ENCODE measurements at places on chromosomes 3 and 15. TPM values are rescaled to one million over a fixed set of nuclear protein-coding genes. Genes with fewer than 3 reads are reported as not detected.

PAQR9 gene
- not detected for polyA plus RNA-seq

TFRC gene
- 46.2 TPM for polyA plus RNA-seq

GRCh38 chr15:26318689-26319088 is 454.2 kb downstream of the GABRB3 start:
- H3K27me3 ChIP-seq: no peaks in the 10 kb centered on the region
- no peak for DNase-seq
- H3K27ac ChIP-seq: no peak overlapping the region
- H3K4me3 ChIP-seq: no peak overlapping the region
- H3K36me3 ChIP-seq: no peaks in the 10 kb centered on the region

- no peaks in the 10 kb centered on the region for H3K36me3 ChIP-seq
- H3K4me1 ChIP-seq: no peaks in the 10 kb centered on the region
- no peak overlapping the region for H3K4me3 ChIP-seq
- no peaks in the 10 kb centered on the region for H3K27me3 ChIP-seq
- no peak overlapping the region for H3K27ac ChIP-seq
These were observed 52.4 kb upstream of the MRPS22 start for GRCh38 chr3:139291276-139292051.

DNA sequence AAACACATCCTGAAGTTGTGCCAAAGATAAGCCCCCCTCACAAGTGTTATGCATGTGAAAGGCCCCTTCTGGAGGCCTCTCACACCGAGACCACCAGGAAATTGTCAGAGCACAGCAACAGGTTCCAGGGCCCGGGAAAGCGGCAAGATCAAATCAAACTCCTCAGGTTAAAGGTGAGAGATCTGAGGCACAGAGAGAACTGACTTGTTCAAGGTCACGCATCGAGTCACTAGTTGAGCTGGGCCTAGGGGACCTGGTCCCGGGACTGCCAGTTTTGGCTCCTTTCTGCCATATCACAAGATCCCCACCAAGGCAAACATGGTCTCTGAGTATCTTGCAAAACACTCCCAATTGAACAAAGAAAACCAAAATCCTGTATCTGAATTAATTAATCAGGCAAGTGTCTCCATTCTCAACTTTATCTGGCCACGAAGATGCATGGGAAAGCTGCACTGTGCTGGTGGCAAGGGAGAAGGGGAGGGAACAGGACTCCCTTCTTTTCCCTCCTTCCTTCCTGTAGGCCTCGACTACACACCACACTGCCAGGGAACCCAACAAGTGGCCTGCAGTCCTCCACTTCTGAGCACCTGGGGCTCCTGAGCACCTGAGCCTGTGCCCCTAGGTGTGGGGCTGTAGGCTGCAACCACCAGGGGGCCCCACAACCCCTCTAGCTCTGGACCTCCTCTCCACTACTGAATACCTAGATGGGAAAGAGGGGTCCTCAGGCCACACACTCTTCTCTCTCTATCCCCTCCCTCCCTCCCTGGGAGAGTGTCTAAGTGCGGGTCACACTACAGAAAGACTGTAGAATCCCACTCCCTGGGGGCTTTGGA is 37.3 kb downstream of the ANP32A start:
- no peak for DNase-seq
- no peaks in the 10 kb centered on the region for H3K36me3 ChIP-seq
- no peaks in the 10 kb centered on the region for H3K27me3 ChIP-seq
- peaks cover 65% of the 10 kb centered on the region for H3K4me1 ChIP-seq
- no peak overlapping the region for H3K27ac ChIP-seq

GRCh38 chr3:157046520-157046919 is 113.4 kb downstream of the CCNL1 start:
- no peak overlapping the region for H3K4me3 ChIP-seq
- no peaks in the 10 kb centered on the region for H3K4me1 ChIP-seq
- no peak overlapping the region for H3K27ac ChIP-seq
- H3K36me3 ChIP-seq: no peaks in the 10 kb centered on the region
- no peaks in the 10 kb centered on the region for H3K27me3 ChIP-seq

GRCh38 chr3:134655706-134656105 is 4.9 kb upstream of the KY start:
- no peak for DNase-seq
- H3K4me1 ChIP-seq: peaks cover 11% of the 10 kb centered on the region
- no peak overlapping the region for H3K4me3 ChIP-seq
- H3K36me3 ChIP-seq: no peaks in the 10 kb centered on the region

RARRES1 gene
- polyA plus RNA-seq: 40.3 TPM

DNA sequence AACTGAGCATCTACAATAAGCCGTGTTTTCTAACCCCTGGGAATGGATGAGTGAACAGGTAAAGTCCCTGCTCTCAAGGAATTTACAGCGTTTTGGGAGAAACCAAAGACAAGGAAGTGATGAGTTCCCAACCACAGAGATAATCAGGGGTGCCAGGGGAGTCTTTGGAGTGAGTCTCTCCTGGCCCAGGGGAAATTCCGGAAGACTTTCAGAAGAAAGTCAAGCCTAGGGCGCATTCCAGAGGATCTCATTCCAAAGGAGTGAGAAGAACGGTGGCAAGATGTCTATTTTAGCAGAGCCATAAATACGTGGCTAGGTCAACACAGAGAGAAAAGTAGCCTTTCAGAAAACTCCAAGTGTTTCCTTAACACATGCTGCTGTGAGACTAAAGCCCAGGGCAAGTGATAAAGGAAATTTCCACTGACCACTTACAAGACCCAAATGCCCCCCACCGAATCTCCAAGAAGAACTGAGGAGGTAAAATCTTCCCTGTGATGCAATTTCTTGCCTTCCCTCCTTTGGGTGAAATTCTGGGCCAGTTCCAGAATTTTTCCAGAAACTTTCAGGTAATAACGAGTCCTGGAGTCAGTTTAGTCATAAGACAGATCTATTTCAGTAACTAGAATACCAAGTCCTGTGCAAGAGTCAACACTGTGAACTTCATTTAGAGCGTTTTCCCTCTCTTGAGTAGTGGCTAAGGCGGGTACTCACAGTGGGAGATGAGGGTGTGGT is 437.4 kb downstream of the NR2F2 start:
- no peaks in the 10 kb centered on the region for H3K27me3 ChIP-seq
- no peak overlapping the region for H3K27ac ChIP-seq
- DNase-seq: no peak

FAM81A gene
- polyA plus RNA-seq: 3.1 TPM

DNA sequence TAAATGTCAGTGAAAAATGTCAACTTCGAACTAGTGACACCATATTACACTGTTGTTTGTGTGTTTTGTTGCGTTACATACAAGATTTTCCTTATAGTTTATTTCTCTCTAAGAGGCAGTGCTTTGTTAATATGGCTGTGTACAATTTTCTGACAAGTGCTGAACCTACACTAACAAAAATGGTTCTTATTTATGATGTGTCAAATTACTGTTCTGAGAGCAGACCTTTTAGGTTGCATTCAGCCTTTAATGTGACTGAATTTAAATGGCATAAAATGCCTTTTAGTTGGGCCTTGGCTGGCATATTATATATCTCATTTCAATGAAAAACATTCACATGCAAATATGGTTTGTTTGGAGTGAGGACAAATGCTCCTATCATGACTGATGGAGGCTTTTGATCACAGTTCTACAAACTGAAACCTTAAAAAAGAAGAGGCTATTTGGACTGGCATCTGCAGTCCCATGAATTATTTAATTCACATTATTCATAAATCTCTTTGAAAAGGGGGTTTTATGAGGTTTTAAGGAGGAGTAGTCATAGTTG is 750.6 kb downstream of the CADM2 start:
- no peaks in the 10 kb centered on the region for H3K4me1 ChIP-seq
- H3K27me3 ChIP-seq: no peaks in the 10 kb centered on the region
- no peak for DNase-seq
- H3K4me3 ChIP-seq: no peak overlapping the region
- no peak overlapping the region for H3K27ac ChIP-seq
- no peaks in the 10 kb centered on the region for H3K36me3 ChIP-seq

- no peaks in the 10 kb centered on the region for H3K27me3 ChIP-seq
- H3K4me3 ChIP-seq: no peak overlapping the region
- no peak overlapping the region for H3K27ac ChIP-seq
- H3K36me3 ChIP-seq: no peaks in the 10 kb centered on the region
These were observed 93.6 kb upstream of the NMNAT3 start for GRCh38 chr3:139771331-139771730.

GP5 gene
- polyA plus RNA-seq: 1.00 TPM

DNA sequence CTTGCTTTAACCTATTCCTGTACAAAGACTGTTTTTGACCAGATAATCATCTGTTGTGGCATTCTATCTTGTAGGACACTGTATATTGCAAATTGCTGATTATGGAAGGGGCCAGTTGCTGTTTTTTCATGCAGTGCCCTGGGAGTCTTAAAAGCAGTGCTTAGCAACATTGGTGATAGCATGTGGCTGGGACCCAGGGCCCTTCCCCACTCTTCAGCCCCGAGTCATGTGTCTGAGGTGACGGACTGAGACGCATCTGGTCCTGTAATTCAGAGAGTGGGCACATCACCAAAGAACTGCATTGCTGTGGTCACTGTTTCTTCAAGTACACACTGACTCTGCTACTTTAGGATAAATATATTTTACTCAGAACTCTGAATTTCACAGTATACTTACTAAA is 63.4 kb downstream of the SNRK start:
- H3K4me3 ChIP-seq: no peak overlapping the region
- no peak overlapping the region for H3K27ac ChIP-seq
- peaks cover 72% of the 10 kb centered on the region for H3K36me3 ChIP-seq
- no peaks in the 10 kb centered on the region for H3K4me1 ChIP-seq
- DNase-seq: no peak

DNA sequence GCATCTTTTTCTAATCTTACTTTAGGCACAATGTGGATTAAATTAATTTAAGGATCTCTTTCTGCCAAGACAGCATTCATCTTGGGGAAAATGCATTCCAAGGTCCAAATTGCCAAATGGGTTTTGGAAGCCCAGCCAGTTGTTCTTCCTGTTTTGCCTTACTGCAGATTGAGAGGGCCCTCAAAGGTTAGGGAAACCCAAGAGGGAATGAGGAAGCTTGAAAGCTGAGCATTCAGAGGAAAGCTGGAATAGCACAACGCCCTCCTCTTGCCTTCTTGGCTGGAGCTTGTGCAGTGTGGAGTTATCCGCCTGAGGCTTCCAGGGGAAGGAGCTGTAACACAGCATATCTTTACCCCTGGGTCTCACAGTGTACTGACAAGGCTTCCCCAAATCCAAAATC is 18.2 kb upstream of the SACM1L start:
- no peak overlapping the region for H3K4me3 ChIP-seq
- peaks cover 61% of the 10 kb centered on the region for H3K4me1 ChIP-seq
- no peaks in the 10 kb centered on the region for H3K27me3 ChIP-seq
- peaks cover 73% of the 10 kb centered on the region for H3K36me3 ChIP-seq

- no peak overlapping the region for H3K27ac ChIP-seq
- no peaks in the 10 kb centered on the region for H3K36me3 ChIP-seq
- H3K4me3 ChIP-seq: no peak overlapping the region
- no peaks in the 10 kb centered on the region for H3K27me3 ChIP-seq
- DNase-seq: no peak
- peaks cover 9% of the 10 kb centered on the region for H3K4me1 ChIP-seq
These were observed 116.9 kb downstream of the B3GALNT1 start for GRCh38 chr3:160987982-160988964.

DNA sequence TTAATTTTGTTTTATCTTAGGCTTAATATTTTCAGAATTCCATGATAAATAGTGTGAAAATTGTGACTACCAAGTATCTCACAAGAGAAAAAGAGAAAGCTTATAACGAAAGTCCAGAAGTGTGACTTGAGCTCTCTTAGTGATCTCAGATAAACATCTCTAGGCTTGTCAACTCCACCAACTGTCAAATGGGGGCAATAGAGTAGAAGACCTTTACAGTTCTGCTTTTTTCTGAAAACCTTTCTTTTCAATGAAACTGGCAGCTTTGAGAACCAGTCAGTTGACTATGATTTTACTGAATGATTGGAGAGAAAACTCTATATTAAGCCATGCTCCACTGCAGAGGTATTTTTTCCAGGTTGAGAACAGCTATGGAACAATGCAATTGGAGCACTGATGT is 119.2 kb upstream of the TP63 start:
- H3K36me3 ChIP-seq: no peaks in the 10 kb centered on the region
- no peak overlapping the region for H3K4me3 ChIP-seq
- no peak overlapping the region for H3K27ac ChIP-seq
- no peaks in the 10 kb centered on the region for H3K27me3 ChIP-seq
- no peak for DNase-seq
- H3K4me1 ChIP-seq: no peaks in the 10 kb centered on the region

- H3K4me1 ChIP-seq: peaks cover 4% of the 10 kb centered on the region
- H3K27me3 ChIP-seq: no peaks in the 10 kb centered on the region
- DNase-seq: no peak
- peak overlapping the region; percentile 19 for H3K27ac ChIP-seq
- no peaks in the 10 kb centered on the region for H3K36me3 ChIP-seq
These were observed 88.3 kb upstream of the COL8A1 start for GRCh38 chr3:99549957-99550603.

DNA sequence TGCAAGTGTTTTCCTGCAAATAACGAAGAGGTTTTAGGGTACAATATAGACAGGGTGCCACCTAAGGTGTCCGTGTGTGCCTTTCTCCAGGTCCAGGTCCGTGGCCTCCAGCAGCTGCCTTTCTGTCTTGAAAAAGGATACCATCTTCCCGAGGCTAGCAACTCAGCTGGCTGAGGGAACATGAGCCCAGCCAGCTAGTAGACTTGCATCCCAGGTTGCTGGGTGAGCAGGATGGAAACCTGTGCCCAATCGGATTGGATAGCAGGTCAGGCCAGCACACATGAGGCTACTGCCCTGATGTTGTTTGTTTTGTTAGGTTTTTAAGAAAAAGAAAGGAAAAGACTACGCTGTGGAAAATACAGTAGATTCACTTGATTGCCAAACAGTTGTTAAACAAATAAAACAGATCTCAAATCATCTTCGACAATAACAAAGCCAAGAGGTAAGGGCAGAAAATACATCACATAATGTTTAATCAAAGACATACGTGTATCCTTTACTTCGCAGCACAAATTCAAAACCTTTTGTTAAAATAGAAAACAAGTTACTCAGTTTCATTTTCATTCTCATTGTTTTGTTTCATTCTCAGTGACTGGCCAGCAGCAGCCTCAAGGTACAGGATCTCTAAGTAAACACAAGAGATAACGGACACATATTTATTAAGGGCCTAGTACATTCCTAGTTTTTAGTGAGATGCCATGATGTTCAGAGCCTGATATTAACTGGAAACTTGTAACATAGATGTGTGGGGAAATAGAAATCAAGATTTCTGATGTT is 661.2 kb upstream of the NR2F2 start:
- no peak overlapping the region for H3K27ac ChIP-seq
- no peaks in the 10 kb centered on the region for H3K36me3 ChIP-seq
- no peak for DNase-seq
- no peaks in the 10 kb centered on the region for H3K4me1 ChIP-seq

GRCh38 chr15:81475471-81475870 is 101.5 kb upstream of the TMC3 start:
- DNase-seq: no peak
- no peaks in the 10 kb centered on the region for H3K27me3 ChIP-seq
- no peak overlapping the region for H3K4me3 ChIP-seq

GRCh38 chr3:76753599-76753998 is 286.3 kb upstream of the ROBO2 start:
- no peaks in the 10 kb centered on the region for H3K36me3 ChIP-seq
- no peak overlapping the region for H3K27ac ChIP-seq
- no peak overlapping the region for H3K4me3 ChIP-seq
- H3K27me3 ChIP-seq: no peaks in the 10 kb centered on the region

SHISA5 gene
- 112 TPM for polyA plus RNA-seq

TM6SF1 gene
- 5.3 TPM for polyA plus RNA-seq

GOLGA6L1 gene
- polyA plus RNA-seq: not detected

Measured in left lung (tissue), 14 donors.